ENCODE measurements at places on chromosomes 5 and 9.

- DNase-seq: no peak
These were observed 142.7 kb downstream of the LHFPL2 start for GRCh38 chr5:78505860-78506259.

DNA sequence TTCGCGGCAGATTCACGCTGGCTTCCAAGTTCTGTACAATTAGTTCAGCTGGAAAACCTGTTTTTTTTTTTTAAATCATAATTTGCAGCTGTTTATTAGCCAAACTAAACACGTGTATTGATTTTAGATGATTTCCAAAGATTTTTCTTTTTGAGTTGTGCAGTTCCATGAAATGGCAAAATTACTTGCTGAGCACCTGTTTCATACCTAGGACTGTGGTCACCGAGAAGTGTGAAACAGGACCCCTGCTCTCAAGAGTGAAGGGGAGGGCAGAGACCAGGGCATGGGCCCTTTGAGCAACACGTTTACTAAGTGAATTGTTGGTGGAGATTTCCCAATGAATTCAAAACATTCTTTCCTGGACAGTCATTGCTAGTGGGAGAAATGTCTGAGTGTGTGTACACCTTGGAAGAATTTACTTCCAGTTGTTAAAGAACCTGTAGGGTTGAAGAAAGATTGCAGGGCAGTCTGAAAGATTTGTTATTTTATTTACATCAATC is 688 bp downstream of the SNX24 start:
- DNase-seq: no peak

GRCh38 chr9:79660615-79661014 is 88.8 kb downstream of the TLE4 start:
- DNase-seq: no peak

- DNase-seq: no peak
These were observed 335.8 kb downstream of the IRX2 start for GRCh38 chr5:2415678-2416077.

- DNase-seq: no peak
These were observed 17.9 kb downstream of the CMYA5 start for GRCh38 chr5:79707535-79707934.

Measured in AG09319 (cell line).